HL-60 (cell line): ENCODE measurements at places on chromosomes 7 and 10.
A peak's percentile ranks its signal among the peaks of the same experiment; 100 is the strongest.

- no peak for DNase-seq
Measured at GRCh38 chr10:118939211-118940007, 90.1 kb upstream of the NANOS1 start.

DNA sequence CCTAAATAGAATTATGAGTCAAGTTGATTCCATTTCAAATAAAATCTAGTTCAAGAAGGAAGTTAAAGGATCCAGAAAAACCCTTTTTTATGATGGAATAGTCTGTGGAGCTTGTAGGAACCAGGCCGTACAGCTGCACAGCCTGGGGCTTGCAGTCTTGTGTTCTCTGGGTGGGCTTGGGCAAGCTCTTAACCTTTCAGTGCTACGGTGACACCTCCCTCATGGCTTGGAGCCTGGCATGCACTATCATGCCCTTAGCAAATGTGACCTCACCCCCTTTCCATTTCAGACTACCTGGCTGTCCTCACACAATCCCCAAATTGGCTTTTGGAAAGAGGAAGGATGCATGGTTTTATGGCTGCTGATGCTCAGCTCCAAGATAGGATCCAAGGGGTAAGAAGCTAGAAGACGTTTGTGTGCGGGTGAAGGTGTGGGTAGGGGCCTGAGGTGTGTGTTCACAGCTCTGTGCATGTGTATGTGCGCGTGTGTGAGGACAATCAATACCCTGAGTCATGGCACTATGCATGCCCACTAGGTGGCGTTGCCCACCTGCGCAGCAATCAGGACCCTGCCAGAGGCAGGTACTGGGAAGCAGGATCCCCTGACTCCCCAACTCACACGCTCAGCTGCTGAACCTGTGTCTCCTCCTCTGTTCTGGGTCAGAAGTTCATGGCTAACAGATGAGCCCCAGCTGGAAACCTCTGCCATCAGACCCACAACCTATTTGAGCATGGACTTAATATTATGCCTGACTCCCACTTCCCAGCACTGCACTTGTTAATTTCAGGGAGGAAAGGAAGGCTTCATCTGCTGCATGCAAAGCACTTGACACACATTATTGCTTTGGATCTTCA lies 113.4 kb downstream of the PTPN20 start:
- DNase-seq: peak; percentile 52

DNA sequence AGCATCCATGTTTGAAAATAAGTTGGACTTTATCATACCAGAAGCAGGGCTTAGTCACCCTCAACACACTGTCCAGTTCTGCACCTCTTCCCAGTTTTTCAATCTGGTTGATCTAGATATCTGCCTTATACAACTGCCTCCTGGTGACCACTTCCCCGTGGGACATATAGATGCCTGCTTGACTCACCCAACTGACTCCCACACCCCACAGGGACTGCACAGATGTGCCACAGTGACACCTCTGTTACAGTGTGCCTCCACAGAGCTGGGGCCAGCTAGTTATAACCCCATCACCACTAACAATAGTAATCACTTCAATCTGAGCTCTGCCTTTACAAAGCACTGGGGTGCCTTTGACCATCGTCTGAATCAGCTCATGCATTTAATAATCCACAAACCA lies 82.6 kb upstream of the AOAH start:
- DNase-seq: no peak

DNA sequence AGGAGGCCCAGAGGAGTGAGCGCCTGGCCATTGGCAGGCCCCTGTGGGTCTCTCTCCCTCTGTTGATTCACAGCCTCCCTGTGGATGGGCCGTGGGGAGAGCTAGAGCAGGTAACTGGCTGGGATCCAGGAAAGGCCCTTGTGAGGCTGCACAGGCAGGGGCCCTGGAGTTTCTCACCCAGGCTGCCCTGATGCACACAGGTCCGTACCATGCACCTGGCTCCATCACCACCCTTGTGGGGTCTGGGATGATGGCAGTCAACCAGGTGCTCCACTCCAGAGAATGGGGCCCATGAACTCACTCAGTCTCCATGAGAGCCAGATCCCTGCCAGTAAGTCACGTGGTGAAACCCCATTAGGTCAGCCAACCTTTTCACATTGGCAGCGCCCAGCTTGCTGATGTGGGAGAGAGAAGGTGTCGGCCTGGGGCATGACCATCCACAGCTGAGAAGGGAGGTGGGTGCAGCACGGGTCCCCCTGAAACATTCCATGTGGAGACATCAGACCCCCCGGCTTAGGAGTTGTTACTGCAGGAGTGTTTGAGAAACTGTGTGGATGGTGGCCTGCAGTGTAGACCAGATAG lies 320.8 kb downstream of the ADARB2 start:
- DNase-seq: no peak

GRCh38 chr10:7333961-7334641 lies 76.7 kb downstream of the SFMBT2 start:
- peak; percentile 1 for DNase-seq

DNA sequence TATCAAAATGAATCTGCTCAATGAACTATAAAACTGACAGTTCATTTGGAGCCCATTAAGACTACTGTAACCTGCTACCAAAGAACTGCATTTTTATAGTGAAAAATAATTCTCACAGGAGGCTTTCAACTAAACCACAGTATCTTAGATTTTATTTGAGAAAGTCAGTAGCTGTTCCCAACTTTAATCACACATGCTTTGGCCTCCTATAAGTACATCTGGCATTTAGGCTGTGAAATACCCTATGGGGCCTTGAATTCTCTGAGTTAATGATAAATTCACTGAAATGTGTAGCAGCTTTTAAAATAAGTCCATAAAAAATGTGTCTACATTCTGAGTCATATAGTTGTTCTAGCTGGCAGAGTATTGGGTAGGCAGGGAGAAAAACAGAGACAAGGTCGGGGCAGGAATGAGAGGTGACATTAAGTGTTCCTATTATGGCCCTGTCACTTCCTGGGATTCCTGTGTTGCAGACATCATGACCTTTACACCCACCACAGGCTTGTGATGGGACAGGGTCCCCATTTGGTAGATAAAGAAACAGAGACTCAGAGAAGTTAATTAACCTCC lies 588.8 kb downstream of the REEP3 start:
- DNase-seq: no peak

DNA sequence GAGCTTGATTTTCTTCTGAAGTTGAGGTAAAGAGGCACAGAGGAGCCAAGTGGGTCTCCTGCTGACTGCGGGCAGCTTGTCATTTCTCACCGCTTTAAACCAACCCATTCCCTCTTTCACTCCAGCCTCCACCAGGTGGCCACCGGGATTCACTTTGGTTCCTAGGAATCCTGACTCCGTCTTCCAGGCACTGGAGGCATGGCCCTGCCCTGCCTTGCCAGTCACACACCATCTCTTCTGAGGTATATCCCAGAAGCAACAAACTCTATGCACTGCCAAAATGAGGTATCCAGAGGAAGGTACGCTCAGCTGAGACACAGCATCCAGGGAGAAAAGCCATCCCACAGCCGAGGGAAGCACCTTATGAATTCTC lies 280.8 kb downstream of the TNS3 start:
- DNase-seq: no peak

DNA sequence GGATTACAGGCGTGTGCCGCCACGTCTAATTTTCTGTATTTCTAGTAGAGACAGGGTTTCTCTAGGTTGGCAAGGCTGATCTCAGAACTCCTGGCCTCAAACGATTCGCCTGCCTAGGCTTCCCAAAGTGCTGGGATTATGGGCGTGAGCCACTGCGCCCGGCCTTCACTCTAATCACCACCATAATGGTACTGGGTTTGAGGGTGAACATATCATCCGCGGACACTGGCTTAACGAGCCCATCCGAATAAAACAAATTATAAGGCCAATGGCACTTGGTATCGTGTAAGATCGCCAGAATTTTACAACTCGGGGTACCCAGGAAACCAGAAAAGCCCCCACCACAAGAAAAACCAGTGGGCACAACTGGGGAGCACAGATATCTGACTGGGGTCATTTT lies 580 bp downstream of the FAM200A start:
- no peak for DNase-seq

- DNase-seq: no peak
Measured at GRCh38 chr10:18572959-18573561, 78.3 kb downstream of the NSUN6 start.

- no peak for DNase-seq
Measured at GRCh38 chr10:8766899-8767298, 712.4 kb downstream of the GATA3 start.

GRCh38 chr7:20374399-20374798 lies 43.7 kb downstream of the ITGB8 start:
- DNase-seq: no peak

DNA sequence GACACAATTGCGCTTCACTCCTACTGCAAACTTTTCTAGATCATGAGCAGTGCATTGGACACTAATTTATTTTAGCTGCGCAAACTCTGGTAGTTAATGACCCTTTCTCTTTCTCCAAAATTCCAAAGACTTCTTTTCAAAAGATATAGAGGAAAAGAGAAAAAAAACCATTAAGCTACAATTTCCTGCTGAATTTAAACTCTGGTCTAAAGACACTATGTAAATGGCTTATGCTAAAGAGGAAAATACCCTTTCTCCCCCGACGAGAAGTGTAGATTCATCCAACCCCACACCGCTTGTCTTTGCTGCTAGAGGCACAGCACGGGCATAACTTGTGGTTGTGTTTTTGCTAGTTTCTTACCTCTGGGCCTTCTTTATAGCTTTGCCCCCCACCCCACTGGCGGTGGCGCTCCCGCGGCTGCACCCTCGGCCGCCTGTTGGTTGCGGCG lies 84.1 kb downstream of the SNX10 start:
- peak; percentile 12 for DNase-seq

DNA sequence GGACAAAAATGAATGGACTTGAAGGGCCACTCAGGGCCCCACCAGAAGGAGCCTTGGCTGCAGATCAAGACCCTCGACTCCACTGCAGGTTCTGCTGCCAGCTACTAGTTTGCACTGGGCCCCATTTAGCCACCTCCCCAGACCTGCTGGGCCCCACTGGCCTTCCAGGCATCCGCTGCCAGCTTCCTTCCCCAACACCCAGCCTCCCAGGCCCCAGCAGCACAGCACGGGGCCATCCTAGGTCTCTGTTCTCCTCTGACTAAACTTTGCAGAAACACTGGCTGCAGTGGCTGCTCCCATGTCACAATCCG lies 277.4 kb upstream of the KLF14 start:
- peak; percentile 45 for DNase-seq

GRCh38 chr10:25083546-25084111 lies 67.2 kb downstream of the THNSL1 start:
- DNase-seq: no peak

- no peak for DNase-seq
Measured at GRCh38 chr10:95814011-95814727, 58.2 kb downstream of the ENTPD1 start.

- DNase-seq: peak; percentile 20
Measured at GRCh38 chr7:104956753-104957450, 57.1 kb upstream of the KMT2E start.

DNA sequence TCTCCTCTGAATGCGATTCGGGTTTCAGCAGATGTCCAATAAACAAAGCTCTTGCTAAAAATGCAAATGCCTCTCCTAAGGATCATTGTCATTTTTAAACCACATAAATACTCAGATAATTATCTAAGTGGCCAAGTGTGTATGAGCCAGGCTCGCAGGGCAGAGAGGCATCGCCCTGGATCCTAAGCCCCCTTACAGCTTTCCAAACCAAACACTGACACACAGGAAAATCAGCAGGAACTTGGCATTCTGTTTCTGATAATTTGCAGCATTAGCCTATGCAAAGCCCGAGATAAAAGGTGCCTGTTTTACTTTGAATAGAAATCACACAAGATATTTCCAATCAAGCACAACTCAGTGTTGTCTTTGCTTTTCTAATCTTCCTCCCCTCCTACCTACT lies 134.4 kb downstream of the ABCA13 start:
- DNase-seq: no peak

GRCh38 chr7:155286686-155287085 lies 11.0 kb upstream of the INSIG1 start:
- DNase-seq: no peak

- DNase-seq: no peak
Measured at GRCh38 chr7:67890316-67890715, 893.7 kb downstream of the TYW1 start.

GRCh38 chr10:98272656-98273055 lies 4.7 kb upstream of the LOXL4 start:
- DNase-seq: no peak

DNA sequence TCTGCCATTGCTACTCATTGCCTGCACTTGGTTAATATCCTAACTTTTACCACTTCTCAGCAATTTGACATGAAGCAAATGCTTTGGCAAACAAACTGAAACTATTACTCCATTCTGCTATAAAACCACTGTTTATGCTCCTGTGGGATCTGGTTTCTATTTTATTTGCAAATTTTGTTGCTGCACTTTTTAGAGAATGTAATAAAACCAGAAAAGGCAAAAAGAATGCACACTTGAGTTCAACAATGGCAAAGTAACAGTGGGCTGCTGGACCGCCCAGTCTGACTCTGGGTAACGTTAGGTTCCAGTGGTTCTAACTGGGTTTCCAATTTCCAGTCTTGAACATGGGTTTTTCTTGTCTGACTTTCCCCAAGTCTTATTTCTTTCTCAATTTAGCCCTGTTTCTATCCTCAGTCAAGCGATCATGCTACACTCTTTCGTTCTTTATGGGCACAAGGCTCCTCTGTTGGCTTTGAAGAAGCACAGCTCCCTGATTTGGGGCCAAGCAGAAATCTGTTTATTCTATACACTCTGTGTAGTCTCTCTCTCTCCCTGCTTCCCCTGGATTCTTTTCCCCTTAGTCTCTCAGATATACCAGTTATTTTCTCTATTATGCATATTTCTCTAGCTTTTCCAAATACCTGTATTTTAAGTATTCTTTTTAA lies 129.2 kb upstream of the FAM3C start:
- DNase-seq: no peak

- DNase-seq: no peak
Measured at GRCh38 chr10:62826273-62826672, 10.1 kb upstream of the EGR2 start.

DNA sequence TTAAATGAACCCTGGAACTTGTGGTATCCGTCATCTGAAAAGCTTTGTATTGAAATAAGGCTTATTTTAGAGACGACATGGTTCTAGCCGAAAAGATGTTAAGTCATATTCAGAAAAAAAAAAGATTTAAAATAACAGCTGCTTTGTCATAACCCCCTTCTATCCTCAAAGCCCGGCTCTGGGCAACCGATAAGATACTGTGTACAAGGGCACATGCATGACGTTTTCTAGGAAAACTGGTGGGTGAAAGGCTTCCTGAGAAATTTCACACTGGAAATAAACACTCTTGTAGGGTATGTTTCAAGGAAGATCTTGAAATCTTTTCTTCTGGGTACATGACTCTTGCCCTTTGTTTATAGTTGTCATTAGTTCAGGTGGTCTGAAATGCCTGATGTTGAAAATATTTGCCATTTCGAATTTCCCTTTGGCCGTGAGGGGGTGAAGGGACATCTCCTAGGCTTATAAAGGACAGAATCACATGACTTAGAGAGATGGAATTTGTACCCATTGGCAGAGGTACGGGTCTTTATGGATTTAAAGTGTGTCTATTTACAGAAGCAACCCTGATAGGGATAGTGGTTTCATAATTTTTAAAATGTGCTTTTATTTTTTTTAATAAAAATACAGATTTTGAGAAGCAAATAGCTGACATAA lies 232.5 kb downstream of the PTEN start:
- DNase-seq: no peak
